ENCODE measurements at places on chromosomes 3 and 15.

DNA sequence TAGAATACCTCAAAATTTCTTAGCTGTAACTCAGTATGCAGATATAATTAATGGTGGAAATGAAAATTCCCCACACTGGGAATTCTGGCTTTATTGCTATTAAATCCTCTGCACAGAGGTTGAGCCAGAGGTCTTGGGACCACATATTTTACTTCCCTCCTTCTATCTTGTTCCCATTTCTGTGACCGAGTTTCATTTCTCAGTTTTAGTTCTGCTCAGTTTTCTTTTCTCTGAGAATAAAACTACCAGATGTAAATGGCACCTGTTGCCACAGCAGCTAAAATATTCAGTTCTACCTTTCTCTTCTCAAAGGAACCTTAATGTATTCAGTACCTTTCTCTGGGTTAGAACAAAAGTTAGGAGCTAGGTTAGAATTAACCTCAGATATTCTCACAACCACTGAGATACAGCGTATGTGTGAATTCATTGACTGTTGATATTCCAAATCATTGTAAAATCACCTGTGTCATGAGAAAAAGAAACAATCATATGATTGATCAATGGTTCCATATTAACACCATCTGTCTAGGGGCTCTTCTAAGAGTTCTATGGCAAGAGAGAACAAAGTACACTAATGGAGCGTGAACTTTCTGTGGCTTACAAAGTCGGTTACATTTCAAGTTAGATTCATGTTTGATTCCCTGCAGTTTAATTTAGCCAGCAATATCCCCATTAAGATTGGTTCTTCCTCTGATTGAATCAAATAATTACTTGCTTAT is 374.1 kb downstream of the EFHB start:
- DNase-seq, result no peak

- peak; percentile 68 for DNase-seq
These were observed 1560.4 kb downstream of the OTOL1 start for GRCh38 chr3:163056874-163057497.

- no peak for DNase-seq
These were observed 243.6 kb upstream of the ICE2 start for GRCh38 chr15:60722328-60723112.

DNA sequence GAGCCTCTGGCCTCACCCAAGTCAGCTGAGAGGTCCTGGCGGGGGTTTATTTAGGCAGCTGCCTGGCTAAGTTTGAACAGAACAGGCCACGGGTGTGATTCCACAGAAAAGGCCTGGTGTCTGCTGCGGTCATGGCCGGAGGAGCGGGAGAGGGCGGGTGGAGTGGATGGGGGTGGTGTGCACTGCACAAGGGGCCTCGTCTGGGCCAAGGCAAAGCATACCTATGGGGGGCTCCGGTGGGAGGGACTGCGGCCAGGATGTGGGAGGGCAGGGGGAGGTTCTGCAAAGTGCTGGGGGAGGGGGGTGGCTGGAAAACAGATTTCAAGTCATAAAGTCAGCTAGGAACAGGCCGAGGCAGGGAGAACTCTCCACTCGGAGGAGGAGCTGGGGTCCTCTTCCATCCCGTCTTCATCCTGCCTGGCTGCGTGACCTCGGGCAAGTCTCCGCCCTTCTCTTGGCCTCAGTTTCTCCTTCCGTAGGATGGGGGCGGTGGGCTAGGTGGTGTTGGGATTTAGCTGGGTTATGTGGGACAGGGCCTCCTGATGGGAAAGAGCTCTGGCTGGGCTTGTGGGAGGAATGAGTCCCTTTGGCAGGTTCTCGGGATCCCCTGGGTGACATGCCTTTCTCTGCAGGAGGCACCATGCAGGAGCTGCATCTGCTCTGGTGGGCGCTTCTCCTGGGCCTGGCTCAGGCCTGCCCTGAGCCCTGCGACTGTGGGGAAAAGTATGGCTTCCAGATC is 878 bp downstream of the ISLR start:
- no peak for DNase-seq

DNA sequence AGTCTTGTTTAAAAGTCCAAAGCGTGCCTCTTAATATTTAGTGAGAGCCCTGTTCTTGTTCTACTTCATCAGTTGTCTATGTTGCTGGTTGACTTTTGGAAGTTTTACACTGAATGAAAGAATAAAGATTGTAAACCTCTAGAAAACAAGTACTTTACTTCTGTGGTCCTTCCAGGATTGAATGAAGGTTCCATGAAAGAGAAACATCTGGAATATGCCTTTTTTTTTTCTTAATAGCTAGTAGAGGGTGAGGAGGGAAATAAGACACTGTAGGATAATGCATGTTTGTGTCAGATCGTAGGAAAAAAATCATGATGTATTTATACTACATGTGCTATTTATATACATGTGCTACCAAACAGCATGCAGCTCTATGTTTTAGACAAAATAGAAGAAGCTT is 203.0 kb downstream of the GHSR start:
- no peak for DNase-seq

DNA sequence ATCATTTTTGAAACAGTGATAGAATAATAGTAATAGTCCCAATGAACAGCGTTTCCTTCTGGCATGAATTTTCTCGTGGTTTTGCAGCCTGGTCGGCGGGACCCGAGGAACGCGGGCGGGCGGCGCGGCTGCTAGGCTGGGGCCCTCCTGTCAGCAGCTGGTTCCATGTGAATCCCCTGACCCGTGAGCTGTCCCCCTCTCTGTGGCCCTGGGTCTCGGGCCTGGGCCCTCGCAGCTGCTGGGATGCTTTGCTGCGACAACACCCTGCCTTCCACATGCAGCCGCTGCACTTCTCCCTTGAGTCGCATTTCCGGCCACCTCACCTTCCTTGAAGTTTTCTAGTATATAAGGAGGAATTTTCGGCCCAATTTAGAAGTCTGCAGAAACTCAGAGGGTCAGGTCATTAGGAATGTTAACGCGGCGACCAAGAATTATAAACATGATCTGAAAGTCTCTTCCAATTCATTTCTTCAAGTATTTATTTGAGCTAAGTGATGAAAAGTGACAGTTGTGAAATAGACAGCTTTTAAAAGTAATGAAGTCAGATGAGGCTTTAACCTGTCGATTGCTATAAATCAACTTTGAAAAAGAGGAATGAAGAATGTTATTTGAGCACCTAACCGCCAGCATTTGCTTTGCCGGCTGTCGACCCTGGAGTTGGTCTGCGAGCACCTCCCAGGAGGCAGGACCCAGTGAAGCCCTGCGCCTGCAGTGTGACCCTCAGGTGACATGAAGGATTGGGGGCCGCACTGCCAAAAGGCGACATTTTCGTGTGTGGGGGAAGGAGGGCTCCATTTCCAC is 27.7 kb downstream of the NR2F2 start:
- DNase-seq, result peak; percentile 56

DNA sequence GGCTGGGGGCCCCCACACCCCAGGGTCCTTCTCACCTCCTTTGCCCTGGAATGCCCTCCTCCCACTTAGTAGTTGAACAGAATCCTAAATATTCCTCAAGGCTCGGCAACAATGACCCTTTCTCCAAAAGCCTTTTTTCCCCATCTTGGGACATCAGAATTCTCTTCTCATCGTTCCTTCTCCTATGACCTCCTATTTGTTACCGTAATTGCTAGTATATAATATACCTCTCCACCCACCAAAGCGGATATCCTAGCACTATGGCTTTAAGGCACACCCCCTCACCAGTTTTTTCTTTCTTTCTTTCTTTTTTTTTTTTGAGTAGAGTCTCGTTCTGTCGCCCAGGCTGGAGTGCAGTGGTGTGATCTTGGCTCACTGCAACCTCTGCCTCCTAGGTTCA is 16.8 kb downstream of the HDAC11 start:
- DNase-seq, result no peak

DNA sequence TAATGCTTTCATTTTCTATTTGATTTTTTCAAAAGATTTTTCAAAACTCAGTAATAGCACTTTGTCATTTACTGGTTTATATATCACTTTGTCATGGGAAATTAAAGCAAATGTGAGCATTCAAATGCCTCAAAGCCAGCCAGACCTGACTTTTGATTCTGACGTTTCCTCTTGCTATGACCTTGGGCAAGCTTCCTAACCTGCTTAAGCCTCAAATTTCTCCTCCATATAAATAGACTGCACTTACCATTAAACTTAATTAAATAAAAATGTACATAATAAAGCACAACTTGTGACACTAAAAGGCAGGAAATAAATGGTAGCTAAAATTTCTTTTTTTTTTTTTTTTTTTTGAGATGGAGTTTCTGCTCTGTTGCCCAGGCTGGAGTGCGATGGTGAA is 19.2 kb downstream of the MCF2L2 start:
- DNase-seq, result no peak

DNA sequence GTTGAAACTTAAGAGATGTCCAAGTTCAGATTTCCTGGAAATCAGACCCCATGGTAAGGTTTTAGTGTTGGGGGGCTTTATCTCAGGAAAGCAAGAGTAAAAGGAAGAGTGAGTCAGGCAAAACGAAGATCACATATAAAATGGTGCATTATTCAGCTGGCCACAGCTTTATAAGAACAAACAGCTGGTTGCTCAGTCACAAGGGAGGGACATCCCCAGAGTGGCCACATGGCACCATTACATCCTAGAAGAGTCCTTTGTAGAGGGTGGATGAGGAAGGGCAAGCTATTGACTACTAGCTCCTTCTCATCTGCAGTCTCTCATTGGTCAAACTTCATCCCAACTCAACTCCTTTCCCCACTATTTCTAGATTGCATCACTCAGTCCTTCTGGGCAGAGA is 68.3 kb upstream of the COL8A1 start:
- DNase-seq, result no peak

DNA sequence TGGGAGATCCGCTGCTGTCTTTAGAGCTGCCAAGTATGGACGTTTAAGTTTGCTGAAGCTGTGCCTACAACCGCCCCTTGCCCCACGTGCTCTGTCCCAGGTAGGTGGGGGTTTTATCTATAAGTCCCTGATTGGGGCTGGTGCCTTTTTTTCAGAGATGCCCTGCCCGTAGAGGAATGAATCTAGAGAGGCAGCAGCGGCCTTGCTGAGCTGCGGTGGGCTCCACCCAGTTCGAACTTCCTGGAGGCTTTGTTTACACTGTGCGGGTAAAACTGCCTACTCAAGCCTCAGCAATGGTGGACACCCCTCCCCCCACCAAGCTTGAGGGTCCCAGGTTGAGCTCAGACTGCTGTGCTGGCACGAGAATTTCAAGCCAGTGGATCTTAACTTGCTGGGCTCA is 83.4 kb upstream of the FGF7 start:
- DNase-seq, result no peak

DNA sequence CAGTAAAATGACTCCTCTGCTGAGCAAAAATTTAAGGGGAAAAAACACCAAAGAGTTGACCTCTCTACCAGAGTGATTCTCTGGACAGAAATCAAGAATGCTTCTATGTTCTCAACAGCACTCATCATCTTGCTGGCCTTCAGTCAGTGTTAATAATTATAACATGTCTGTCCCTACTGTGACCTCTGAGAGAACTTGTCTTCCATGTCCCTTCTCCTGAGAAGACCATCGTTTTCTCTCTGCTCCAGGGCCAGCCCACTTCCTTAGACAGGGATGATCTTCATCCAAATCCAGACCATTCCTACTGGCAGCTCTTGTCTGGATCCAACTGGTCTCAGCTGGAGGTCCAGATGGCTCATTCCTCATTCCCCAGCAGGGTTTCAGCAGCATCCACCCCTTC is 139.0 kb upstream of the NECTIN3 start:
- no peak for DNase-seq

- DNase-seq, result no peak
These were observed 29.1 kb downstream of the PTX3 start for GRCh38 chr3:157465741-157466140.

GRCh38 chr3:161915418-161915750 is 418.8 kb downstream of the OTOL1 start:
- DNase-seq, result no peak

DNA sequence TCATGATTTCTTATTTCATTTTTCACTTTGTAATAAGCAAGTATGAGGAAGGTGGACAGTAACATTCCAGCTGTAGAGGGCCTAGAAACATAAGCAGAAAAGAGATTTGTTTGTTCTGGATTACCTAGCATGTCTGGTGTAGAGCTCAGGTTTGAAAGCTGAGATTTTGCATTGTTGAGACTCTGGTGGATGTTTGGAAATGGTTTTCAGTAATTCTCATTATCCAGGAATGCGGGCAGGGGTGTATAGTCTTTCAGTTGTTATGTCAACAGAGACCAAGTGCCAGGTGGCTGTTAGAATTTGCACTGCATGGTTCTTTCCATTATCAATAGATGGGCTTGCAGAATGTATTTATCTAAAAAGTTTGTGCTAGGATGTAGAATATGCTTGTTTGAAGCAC is 10.9 kb downstream of the GPD1L start:
- no peak for DNase-seq

GRCh38 chr15:96121086-96121920 is 209.2 kb upstream of the NR2F2 start:
- DNase-seq, result no peak
